ENCODE measurements at places on chromosomes 1 and 21.

DNA sequence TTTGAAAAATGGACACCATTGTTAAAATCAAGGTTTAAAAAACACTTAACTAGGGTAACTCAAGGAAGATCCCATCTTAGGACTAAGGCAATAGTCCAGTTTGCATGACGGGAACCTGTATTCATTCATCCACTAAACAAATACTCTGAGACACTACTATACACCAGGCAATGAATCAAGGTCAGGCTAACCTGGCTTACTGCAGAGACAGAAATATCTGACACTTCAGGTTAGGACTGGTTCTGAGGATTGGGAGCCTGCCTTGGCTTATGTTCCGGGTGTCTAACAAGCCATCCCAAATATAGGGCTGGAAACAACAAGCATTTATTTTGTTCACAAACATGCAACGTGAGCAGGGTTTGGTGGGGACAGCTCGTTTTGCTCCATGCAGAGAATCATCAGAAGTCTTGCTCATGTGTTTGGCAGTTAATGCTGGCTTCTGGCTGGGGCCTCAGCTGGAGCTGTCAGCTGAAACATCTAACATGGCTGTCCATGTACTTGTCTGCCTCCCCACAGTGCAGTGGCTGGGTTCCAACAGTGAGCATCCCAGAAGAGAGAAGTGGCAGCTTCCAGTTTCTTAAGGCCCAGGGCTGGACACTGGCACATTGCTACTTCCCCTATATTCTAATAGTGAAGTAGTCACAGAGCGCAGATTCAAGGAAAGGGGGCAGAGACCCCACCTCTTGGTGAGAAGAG, 37.0 kb upstream of the CAMK1G start:
- no peak for DNase-seq

DNA sequence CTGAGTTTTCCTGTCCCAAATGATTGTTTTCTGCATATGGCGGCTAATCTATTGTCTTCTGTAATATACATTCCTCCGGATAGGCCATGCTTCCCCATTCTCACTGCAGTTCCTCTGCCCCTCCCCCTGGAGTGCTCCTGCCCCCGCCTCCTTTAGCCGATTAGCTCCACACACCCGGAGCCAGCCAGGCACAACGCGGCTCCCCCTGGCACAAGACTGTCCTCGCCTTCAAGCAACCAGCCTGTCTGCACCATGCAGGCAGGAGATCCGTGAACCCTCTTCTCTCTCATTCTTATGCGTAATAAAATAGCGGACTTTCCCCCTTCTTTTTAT, 18.0 kb downstream of the SERTAD4 start:
- DNase-seq = no peak

DNA sequence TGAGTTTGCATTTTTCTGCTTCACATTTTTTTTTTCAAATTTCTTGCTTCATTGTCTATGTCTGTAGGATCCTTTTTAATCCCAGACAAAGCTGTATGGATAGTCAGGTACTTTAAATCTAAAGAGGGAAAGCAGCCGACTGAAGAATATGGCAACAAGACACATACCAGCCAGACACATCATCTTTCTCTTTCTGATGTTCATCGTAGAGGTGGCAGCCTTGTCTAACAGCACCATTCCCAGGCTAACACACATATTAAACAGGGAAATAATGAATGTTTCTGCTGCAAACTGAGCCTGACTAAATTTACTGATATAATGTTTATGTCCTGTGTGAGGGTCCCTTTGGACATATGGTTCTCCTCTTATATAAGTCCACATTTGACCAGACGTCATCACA, 3.7 kb upstream of the TEKT2 start:
- DNase-seq = no peak

DNA sequence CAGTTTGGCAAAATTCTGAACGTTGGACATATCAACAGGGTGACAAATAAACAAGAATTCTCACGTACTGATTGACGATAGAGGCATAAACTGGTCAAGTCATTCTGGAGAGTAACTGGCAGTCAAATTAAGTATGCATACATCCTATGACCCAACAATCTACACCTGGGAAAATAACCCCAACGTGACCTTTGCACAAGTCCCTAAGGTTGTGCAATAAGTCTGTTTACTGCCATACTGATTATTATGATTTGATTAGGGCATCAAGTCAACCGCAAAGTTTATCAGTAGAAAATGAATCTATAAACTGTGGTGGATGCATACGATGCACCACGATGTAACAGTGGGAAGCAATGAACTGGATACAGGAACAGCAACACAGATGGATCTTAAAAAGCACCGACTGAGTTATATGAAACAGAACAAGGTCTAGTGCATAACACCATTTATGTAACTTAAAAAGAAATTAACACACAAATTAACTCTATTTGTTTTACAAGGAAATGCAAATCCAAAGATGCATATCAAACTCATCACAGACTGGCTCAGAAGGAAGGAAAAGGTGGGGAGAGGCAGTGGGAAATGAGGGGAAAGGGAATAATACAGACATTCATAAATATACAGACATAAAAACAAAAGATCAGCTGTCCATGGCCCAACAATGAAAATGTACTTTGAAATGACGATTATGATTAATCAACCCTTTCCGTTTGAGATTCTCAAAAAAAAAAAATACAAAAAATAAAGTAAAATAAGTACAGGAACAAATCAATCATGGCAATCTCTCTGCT, 41.0 kb upstream of the SEC16B start:
- no peak for DNase-seq

- DNase-seq = no peak
Observed at GRCh38 chr1:165857046-165857801, 29.8 kb downstream of the UCK2 start.

GRCh38 chr1:155321639-155322503, 1.2 kb downstream of the RUSC1 start:
- no peak for DNase-seq

GRCh38 chr1:15691434-15692032, 7.4 kb downstream of the PLEKHM2 start:
- DNase-seq = no peak

GRCh38 chr1:46529031-46529630, 22.3 kb downstream of the KNCN start:
- DNase-seq = no peak

- no peak for DNase-seq
Observed at GRCh38 chr1:151693057-151693651, 23.4 kb downstream of the CELF3 start.

DNA sequence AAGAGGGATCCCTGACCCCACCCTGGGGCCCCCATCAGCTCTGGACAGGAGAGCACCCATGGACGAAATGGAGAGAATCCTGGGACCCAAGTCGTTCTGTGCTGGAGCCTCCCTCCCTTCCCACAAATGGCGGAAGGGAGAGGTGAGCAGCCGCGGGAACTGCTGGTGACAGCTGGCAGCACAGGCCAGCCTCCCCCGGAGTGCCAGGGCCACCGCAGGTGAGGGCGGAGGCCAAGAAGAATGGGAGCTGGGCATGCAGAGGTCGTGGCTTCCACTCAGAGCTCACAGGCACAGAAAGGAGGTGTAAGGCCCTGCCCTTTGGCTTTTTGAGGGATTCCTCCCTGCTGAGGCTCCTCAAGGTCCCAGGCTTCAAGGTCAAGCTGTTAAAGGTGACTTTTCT, 24.6 kb downstream of the SLC1A7 start:
- DNase-seq = no peak

- DNase-seq = no peak
Observed at GRCh38 chr1:56505792-56506743, 73.3 kb downstream of the PLPP3 start.

DNA sequence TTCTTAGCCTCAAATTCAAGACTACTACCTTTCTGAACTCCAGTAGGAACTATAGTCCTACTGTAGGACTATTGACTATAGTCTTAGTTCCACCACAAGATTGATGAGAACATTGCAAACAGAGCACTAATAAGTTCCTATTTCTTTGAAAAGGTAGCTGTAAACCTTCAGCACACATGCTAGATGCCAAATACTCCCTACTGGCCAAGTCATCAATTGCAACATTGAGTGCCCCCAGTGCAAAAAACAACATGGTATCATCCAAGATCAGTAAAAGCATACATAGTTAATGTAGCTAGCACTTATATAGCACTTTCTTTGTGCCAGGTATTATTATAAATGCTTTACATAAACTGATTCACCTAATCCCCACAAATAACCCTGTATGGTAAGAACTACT, 99.8 kb downstream of the MRPL39 start:
- no peak for DNase-seq

DNA sequence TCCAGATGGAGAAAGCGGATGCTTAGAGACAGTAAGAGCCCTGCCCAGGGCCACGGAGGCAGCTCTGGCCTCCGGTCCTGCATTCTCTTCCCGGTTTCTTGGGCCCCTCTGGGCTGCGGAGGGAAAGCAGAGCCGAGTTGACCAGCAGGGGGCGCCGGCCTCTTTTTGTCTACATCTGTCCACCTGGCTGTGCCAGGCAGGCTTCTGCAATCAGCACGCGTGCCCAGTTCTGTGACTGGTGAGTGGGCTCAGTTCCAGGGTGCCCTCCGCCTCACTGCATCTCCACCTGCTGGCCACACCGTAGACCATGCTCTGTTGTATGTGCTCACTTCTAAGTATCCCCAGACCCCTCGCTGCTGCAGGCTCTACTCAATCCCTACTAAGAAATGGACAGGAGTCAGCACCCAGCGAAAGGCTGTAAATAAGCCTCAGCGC, 6.7 kb upstream of the HUNK start:
- peak; percentile 85 for DNase-seq

- DNase-seq = no peak
Observed at GRCh38 chr21:35337573-35337972, 288.5 kb upstream of the RUNX1 start.

- no peak for DNase-seq
Observed at GRCh38 chr21:44602463-44602850, 2.1 kb downstream of the KRTAP10-7 start.
